ENCODE measurements at places on chromosomes 7 and 10.

GRCh38 chr10:91355998-91356397 is 54.1 kb upstream of the HECTD2 start:
- no peak for DNase-seq

DNA sequence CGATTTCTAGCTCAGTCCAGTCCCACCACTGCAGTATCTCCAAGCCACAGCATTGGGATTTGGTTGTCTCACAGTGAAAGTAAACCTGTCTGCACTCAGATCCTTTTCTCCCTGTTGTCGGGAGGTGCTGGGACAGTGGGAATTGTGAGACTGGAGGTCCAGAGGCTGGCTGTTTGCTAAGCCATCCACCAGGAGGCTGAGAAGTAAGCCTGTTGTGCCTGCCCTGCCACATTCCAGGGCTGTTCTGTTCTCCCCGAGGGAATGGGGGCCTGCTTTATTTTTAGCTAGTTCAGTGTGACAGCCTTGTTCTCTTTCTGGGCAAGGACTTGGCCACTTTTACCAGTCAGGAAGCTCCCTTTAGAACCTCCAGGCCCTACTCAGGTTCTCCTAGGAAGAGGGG is 54.9 kb downstream of the HK1 start:
- DNase-seq = no peak

GRCh38 chr10:119505131-119505551 is 37.4 kb downstream of the RGS10 start:
- DNase-seq = no peak

DNA sequence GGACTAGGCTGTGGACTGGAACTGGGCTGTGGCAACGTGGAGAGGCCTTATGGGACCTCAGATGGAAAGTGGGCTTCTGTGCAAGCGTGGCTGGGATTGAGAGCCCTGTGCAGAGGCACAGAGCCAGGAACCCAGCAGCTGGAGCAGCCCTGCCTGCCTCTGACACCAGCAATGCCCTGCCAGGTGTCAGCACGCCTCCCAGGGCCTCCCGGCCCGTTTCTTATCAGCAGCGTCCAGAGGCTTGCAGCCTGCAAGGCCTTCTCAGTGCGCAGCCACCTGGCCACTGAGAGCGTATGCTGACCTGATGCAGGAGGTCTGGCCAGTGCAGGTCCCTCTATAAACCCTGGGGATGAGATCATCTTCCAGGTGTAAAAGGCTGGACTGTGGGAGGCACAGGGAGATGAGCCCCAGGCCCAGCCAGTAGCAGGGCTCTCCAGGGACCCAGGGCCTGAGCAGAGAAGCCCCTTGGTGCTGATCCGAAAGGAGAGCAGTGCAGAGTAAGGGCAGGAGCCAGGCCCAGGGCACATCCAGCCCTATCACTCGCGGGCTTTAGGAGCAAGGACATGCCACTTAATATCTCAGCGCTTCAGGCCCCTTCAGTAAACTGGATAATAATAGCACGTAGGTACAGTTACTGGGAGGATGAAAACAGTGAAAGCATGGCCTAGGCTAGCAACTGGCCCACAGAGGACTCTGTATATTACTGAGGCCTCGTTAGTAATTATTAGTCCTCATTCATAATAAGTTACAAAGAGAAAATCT is 38.8 kb upstream of the ANTXRL start:
- no peak for DNase-seq

GRCh38 chr10:116646502-116646901 is 25.7 kb downstream of the PNLIPRP2 start:
- no peak for DNase-seq

DNA sequence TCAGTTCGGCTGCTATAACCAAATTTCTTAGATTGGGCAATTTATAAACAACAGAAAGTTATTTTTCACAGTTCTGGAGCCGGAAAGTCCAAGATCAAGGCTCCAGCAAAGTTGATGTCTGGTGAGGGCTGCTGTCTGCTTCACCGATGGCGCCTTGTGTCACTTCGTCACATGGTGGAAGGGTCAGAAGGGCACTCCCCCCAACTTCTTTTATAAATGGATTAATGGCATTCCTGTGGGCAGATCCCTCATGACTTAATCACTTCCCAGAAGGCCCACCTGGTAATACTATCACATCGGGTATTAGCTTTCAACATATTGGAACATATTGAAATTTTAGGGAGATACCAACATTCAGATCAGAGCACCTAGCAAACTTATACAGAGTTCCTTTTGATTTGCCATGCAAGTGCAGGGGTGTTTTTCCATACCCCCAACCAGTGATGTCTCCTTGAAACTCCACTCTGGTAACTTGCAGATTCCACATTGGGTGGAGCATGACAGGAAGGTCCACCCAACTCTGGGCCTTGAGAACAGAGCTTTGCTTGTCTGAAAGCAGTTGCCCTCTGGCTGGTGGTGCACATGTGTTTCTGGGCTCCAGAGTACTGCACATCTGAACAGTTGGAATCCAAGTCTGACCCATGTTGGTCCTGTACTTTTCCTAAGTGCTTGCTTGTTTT is 85.1 kb upstream of the KMT2E start:
- DNase-seq = no peak

DNA sequence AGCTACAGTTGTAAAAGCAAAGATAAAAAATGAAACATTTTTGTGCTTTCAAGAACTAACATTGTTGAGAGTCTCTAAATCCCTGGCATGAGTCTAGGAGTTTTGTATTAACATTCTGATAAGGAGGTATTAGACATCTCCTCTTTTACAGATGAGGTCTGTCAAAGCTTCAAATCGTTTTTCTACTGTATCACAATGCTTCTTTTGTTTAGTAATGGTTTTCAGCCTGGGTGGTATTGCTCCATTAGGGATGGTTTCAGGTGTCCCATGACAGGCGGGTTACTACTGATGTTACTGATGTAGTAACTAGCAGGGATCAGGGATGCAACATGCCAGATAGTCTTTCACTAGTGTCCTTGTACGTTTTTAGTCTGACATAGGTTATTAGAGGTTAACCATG is 27.4 kb downstream of the STAM start:
- DNase-seq = no peak

- no peak for DNase-seq
These were observed 510.6 kb upstream of the CNTNAP2 start for GRCh38 chr7:145605963-145606362.

GRCh38 chr7:22849662-22850061 is 27.0 kb upstream of the TOMM7 start:
- no peak for DNase-seq

DNA sequence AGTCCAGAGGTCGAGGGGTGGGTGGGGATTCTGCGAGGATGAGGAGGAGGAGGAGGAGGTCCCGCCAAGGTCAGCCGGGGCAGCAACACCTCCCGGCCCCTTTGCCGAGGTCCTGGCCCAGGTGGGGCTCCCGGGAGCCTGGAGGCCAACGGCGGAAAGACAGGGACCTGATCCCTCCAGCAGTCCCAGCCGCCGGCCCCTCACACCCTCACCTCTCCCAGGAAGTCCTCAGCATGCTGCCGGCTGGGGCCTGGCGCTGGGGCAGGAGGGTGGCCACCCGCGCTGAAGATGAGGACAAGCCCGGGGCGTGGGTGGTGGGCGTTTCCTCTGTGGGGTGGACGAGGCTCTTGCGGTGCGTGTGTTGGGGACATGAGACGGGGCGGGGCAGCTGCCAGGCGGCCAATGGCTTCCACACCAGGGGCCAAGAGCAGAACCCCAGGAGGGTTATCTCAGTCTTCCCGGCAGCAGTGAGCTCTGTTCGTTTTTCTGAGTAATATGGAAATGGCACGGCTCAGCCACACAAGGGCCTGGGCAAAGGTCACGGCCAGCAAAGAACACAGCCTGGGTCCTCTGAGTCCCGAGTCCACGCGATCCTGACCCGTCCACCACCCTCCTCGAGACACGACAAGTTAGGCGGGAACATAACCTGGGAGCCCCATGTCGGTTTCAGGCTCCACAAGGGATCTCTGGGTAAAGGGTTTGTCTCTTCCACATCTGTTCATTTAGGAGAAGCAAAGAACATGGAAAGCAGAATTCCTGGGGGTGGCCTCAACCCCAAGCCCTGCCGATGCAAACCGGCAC is 82.9 kb upstream of the PDGFA start:
- no peak for DNase-seq

- no peak for DNase-seq
These were observed 57.1 kb downstream of the AMPH start for GRCh38 chr7:38574086-38574485.

GRCh38 chr10:104246976-104247375 is 7.7 kb upstream of the GSTO1 start:
- no peak for DNase-seq

- DNase-seq = no peak
These were observed 14.9 kb downstream of the ANKMY2 start for GRCh38 chr7:16630654-16631053.

DNA sequence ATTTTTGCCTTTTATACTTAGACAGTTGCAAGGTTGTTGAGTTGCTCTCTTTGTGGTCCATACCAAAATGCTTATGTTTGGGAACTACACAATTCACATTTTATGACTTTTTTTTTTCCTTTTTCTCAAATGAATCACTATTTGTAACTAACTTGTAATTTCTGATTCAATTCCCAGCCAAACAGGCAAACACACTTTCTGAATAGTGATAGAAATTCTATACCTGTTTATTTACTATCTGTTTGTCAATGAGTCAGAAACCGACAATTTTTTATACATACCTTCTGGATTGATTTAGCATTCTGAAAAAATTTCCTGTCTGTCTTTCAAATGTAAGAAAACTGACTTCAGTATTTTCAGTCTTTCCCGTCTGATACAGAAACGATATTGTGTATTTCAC is 69.1 kb downstream of the MBL2 start:
- no peak for DNase-seq

GRCh38 chr10:121658111-121658510 is 59.9 kb upstream of the FGFR2 start:
- DNase-seq = no peak

DNA sequence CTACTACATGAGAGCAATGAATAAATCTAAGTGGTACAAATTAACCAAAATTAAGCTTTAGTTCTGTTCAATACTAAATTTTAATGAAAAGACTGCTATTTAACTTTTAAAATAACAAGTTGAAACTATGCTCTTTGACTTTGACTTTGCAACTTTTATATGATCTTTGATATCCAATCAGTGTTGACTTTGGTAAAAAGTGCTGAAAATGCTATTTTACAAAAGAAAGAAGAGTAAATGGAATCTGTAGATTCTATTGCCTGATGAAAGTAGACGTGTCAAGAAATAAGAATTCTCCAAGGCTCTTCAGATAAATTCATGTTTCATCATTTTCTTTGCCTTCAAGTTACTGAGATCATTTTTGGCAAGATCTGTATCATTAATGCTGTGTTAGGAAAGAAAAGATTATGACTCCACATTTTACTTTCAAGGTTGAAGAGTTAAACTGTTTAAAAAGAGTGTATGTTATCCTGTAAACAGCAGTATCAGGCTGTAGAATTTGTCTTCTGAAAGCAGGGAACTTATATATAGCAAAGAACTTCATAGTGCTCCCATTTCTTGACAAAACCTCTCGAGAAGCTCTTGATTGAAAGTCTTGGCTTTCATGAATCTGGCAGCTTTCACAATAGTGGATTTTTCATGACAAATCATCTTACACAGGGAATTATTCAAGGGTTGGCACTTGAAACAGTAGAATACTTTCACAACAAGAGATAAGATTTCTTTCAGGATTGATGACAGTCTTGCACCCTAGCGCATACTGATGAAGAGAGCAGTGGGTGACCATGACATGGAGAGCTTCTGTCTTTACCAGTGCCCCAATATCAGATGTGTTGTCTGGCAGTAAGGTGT is 72.1 kb downstream of the PTEN start:
- DNase-seq = no peak

DNA sequence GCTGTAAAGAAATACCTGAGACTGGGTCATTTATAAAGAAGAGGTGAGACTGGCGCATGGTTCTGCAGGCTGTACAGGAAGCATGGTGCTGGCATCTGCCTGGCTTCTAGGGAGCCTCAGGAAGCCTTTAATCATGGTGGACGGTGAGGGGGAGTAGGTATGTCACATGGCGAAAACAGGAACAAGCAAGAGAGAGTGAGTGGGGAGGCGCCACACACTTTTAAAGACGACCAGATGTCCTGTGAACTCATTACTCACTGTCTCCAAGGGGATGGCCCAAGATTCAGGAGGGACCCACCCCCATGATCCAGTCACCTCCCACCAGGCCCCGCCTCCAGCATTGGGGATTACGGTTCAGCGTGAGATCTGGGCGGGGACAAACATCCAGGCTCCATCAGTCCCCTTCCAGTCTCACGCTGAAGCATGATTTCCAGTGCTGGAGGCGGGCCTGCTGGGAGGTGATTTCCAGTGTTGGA is 3.2 kb downstream of the ZNF316 start:
- no peak for DNase-seq

All from NCI-H524 treated with DMSO at 0.1 percent for 48 hours (cell line).